ENCODE measurements at places on chromosomes 2 and 18. TPM values are rescaled to one million over a fixed set of nuclear protein-coding genes. Genes with fewer than 3 reads are reported as not detected.

DNA sequence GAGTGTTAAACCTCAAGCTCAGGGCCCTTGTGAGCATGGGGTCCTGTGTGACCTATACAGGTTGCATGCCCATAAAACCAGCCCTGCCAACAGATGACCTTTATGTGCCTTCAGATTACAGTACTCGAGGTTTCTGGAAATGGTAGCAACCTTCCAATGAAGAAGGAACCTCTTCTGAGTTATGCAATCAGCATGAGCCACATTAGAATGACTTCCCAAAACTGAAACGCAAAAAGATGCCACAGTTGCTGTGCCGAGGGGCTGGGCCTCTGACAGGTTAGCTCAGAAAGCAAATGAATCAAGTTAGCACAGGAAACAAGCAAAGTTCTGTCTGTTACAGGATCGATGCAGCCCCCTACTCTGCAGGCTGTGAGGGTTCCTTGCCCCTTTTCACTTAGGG, 37.7 kb downstream of the TGFA start:
- DNase-seq, result no peak

- DNase-seq, result no peak
These were observed 113.1 kb upstream of the GPC1 start for GRCh38 chr2:240322231-240322955.

DNA sequence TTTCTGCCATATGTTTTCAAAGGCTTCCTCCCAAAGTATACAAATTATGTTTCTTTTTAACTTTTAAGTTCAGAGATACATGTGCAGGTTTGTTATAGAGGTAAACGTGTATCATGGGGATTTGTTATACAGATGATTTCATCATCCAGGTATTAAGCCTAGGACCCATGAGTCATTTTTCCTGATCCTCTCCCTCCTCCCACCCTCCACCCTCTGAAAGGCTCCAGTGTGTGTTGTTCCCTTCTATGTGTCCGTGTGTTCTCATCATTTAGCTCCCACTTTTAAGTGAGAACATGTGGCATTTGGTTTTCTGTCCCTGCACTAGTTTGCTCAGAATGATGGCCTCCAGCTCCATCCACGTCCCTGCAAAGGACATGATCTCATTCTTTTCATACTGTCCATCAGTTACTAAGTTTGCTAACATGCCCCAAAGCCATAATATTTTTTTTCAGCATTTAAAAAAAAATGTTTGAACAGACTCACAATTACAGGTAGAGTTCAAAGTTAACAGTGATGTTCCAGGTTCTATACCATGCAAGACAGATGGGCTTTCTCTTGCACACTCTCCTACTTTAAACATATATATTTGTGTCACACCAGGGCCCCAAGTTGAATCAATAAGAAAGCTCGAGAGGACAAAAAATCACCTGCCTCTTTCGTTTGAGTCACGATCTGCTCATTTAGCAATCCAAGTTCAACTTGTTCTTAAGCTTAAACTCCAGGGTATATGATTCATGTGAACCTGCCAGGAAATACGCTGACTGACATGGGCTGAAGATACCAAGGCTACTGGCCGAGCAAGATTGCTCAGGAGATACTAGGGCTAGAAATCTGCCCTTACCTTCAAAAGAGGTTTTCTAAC, 77.6 kb downstream of the AP1S3 start:
- no peak for DNase-seq

The MOCOS gene
- total RNA-seq, result 5.6 TPM

DNA sequence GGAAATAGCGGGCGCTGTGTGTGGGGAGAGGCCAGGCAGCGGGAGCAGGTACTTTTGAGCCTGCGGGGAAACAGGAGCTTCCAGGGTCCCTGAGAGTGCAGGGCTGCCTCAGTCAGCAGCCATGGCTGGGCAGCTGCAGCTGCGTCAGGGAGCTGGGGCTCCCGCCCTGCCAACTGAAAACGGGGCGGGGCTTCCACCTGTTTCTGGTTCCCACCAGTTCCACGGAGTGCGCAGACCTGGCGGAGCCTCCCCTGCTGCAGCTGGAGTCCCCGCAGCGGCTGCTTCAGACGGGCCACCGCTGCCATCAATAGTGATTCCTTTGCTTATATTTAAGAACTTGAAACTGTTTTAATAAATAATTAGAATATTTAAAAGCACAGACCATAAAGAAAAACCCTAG, 30.6 kb upstream of the RPRM start:
- no peak for DNase-seq

The UGT1A4 gene
- 4.0 TPM for total RNA-seq

DNA sequence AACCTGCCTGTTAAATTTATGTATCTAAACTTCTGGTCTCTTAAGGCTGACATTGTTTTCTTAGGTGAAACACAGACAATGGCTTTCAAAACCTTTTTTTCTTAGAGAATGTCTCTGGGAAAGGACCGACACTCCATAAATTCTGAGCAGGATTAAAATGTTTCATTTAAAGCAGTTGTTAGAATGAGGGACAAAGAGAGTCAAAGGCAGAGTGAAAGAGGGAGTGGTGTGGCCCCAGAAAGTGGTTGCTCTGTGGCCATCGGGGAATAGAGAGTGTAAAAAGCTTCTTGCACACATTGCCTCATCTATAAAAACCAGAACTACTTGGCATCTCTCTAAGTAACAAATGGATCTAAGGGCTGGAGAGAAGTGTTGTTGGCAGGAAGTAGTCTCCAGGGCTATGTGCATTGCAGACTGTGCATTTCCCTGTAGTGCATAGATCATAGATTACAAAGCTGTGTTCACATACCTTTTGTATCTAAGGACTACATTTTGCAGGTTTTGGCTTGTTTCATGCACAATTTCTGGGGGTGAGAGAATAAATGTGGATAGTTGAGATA, 3.6 kb downstream of the RPRM start:
- no peak for DNase-seq

The IMPA2 gene
- total RNA-seq, result 114 TPM

DNA sequence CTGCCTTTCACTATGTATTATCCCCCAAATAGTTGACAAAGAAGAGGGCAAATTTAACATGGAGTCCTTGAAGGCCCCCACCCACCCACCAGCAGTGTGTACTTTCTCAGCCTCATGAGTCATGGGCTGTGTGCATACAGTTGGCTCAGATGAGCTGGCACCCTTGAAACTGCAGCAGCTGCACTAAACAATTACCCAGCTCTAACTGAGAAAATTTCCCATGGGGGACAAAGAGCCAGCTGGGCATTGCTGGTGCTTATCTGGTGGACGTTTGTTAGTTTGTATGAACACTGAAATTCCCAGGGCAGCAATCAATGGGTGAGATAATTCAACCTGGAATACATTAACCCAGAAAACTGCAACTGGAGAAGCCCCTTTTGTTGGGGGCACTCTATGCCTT, 131.7 kb downstream of the GCA start:
- no peak for DNase-seq

The SLC4A3 gene
- 1.2 TPM for total RNA-seq

DNA sequence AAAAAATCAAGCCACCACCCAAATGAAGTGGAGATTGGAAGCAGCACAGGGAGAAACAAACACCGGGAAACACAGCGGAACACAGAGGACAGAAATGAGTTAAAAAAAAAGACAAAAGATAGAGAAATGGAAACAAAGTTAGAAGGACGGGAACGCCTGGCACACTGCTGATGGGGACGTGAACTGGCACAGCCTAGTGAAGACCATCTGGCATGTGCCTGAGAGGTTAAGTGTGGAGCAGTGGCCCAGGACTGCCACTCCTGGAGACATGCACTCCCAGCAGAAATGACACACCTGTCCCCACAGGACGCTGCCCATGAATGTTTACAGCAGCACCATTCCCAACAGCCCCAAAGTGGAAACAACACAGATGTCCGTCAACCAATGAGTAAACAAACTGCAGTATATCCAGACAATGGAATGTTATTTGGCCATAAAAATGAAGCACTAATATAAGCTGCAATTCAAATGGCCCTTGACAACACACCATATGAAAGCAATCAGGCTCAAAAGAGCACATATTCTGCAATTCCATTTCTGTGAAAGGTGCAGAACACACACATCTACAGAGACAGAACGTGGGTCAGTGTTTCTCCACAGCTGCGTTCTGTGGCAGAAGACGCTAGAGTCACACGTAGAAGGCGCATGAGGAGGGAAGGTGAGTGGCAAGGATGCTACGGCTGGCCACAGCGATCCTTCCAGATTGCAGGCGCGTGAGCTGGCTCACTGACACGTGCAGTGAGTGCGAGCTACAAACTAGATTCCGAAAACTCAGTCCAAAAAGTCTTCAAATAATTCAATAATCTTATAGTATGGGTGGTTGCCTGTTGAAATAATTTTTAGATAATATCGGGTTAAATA, 24.6 kb downstream of the THAP4 start:
- DNase-seq, result no peak

DNA sequence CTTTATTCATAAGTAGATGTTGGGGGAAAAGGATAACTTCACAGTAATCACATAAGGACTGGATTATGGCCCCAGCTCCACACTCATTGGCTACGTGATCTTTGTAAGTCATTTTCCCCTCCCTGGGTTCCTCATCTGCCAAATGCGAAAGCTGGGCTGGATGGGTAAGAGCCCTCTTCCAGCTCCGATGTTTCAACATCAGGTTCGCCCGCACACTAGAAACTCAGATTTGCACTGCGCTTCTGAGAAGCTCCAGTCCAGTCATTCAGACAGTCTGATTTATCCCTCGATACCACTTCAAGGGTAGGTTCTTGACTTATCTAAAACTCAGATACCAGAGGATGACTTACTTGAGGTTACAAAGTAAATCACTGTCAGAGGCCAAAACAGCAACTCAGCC, 31.0 kb upstream of the RMDN2 start:
- DNase-seq, result no peak

GRCh38 chr2:62789518-62789917, 84.0 kb downstream of the EHBP1 start:
- no peak for DNase-seq

The TTC21B gene
- 14.8 TPM for total RNA-seq

The VWA3B gene
- 2.9 TPM for total RNA-seq

The FAM98A gene
- 28.6 TPM for total RNA-seq

DNA sequence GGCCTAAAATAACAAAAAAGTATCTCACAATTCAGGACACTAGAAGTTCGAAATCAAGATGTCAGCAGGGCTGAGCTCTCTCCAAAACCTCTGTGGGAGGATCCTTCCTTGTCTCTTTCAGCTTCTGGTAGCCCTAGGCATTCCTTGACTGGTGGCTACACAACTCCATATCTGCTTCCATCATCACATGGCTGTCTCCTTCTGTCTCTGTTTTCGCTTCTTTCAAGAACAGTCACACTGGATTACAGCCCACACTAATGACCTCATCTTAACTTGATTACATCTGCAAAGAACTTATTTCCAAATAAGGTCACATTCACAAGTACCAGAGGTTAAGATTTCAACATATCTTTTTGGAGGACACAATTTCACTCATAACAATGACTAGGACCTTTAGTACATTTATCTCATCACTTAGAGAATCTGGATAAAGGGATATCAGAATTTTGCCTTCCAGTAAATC, 275.2 kb downstream of the IRS1 start:
- no peak for DNase-seq

GRCh38 chr2:134866498-134867099, 28.2 kb downstream of the ACMSD start:
- DNase-seq, result no peak

The XIRP2 gene
- total RNA-seq, result not detected

GRCh38 chr2:24984912-24985311, 13.2 kb upstream of the DNAJC27 start:
- peak; percentile 48 for DNase-seq

The DTNA gene
- 7.0 TPM for total RNA-seq

- DNase-seq, result no peak
These were observed 2187.6 kb upstream of the CELF4 start for GRCh38 chr18:39753178-39753577.

The ARMC9 gene
- total RNA-seq, result 13.6 TPM

DNA sequence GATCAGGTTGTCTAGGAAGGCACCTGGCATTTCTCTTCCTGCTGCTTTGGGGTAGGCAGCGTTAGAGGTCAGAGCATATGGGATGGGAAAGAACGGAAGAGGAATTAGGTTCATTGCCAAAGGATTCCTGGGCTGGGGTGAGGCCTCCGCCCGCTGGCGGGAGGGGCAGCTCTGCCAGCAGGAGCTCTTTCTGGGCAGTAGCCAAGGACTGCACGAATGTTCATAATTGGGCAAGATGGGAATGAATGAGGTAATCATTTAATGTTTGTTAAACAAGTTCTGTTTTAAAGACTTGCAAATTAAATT, 253.9 kb downstream of the AGAP1 start:
- peak; percentile 50 for DNase-seq

DNA sequence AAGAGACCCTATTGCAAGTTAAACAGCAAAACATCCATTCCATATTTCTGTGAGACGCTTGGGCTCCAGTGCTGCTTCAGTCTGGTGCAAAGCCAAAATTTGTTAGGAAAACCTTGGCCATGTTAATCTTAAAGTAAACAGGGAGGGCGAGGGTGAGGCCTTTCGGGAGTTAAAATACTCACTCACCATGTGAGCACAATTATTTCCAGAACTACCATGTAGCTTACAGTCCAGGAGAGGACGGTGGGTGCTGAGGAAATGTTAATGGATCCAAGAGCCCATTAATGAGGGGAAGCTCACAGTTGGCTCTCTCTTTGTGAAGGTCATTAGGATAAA, 286.4 kb downstream of the SLC8A1 start:
- no peak for DNase-seq

DNA sequence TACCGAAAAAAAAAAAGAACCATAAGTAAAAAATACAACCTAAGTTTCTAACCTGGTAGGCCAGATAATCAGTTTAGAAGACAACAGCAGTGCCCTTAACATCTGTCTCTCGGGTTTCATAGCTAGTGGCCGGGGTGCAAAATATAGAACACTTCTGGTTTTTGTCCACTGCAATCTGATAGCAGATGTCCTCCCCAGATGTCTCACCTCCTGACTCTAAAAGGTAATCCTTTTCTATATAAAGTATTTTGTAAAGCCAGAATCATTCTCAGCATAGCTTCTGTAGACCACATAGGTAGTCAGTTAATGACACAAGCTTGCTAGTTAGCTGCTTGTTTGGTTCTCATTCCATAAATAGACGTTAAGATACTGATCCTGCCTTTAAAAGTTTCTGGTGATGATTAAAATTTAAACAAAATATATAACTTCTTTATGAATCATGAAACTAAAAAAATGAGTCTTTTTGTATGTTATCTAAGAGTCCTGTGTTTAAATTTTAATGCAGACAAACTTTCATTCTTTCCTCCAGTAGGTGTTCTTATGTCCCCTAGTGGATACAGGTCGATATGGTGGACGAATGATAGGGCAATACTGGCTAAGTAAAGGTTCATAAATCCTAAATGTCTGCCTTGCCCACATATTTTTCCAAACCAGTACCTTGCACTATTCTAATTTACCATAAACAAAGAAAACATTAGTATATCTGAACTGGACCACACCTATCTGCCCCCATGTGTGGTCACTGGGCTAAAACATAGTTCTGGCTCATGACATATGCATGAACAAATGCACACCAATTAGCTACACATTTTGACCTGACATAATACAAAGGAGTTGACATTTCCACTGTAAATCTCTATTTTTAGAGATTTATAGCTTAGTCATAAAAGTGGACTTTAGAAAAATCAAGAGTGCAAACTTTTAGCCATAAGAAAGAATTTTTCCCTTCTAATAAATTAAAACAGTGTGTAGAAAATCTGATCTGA, 171.0 kb downstream of the SRBD1 start:
- DNase-seq, result no peak

GRCh38 chr2:176813621-176814049, 399.0 kb upstream of the HNRNPA3 start:
- DNase-seq, result no peak

GRCh38 chr2:65500310-65501040, 68.1 kb upstream of the SPRED2 start:
- no peak for DNase-seq

GRCh38 chr2:96665083-96665569, 22.6 kb downstream of the FER1L5 start:
- no peak for DNase-seq
